ENCODE measurements at places on chromosomes 1 and 21.

- DNase-seq: no peak
Measured at GRCh38 chr1:195748969-195749368, 859.3 kb downstream of the KCNT2 start.

DNA sequence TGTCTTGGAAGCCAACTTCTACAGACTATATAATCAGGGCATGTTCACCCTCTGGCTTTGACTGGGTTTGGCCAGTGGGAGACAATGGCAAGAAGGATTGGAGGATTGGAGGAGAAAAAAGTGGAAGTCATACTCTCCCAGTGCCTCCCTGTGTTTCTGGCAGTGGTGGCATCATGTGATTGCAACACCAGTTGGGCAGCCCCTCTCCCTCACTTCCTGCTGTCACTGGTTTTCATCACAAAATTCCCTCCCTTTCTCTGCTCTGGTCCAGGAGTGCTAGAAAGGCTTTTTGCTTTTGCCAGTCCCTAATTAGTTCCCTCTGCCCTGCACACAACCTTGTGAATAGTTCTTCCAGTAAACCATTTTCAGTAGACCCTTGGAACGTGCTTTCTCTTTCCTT lies 3.7 kb upstream of the QSOX1 start:
- DNase-seq: no peak

- DNase-seq: no peak
Measured at GRCh38 chr1:8926707-8927694, 18.7 kb upstream of the CA6 start.

DNA sequence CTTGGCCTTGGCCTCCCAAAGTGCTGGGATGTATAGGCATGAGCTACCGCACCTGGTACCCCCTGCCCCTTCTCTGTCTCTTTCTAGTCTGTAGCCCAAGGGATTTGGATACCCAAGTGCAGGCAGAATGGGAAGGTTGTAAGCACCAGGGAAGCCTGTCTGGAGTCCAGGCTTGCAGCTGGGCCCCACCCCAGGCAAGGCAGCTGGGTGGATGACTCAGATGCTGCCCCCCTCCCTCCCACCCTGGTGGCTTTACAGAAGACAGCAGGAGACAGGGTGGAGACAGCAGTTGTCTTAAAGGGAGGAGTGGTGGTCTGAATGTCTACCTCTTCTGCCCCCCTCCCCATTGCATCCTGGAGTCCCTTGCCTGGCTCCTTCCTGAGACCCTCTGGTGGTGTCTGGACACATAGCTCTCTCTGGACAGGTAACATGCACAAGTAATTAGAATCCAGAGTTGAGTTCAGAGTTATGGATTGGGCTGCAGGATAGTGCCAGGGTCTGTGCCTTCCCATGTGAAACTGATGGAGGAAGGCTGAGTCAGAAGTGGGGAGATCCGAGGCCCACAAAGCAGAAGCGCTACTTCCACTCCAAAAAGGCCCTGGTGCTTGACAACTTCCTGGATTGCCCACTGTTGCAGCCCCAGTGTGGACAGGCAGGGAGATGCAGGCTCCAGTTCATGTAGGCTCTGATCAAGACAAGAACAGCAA lies 5.1 kb downstream of the LMNA start:
- no peak for DNase-seq

GRCh38 chr1:9009438-9010370 lies 16.5 kb downstream of the SLC2A7 start:
- DNase-seq: no peak

- DNase-seq: peak; percentile 62
Measured at GRCh38 chr21:45950740-45951515, 30.6 kb upstream of the COL6A1 start.

DNA sequence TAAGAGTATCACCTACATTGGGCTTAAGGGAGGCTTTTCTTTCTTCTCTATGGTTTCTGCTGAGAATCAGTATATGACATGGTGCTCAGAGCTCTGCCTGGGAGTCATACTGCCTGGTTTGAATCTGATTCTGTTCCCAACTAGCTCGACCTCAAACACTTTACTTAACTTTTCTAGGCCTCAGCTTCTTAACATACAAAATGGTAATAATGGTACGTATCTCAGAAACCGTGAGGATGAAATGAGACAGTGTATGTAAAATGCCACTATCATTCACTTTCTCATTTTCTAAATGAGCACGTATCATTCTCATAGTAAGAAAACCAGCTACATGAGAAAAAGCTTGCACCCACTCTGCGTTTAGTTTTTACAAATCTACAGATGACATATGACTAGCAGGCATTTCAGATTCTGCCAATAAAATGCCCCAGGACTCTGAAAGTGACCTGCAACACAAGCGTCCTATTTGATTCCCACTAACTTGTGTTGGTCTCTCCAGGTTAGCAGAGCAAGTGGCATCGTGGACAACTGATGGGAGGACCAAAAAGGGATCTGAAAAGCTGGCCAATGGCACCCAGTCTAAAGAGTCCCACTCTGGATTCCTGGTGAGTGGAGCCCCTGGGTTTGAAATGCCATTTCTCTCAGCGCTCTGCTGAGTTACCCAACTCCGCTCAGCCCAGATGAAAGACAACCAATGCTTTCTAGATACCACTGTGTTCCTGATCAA lies 6.1 kb downstream of the CTNNBIP1 start:
- DNase-seq: no peak

- DNase-seq: no peak
Measured at GRCh38 chr1:19009882-19010321, 53.4 kb upstream of the IFFO2 start.

GRCh38 chr1:226870026-226870400 lies 403 bp upstream of the PSEN2 start:
- DNase-seq: no peak

GRCh38 chr1:112808861-112809684 lies 93.9 kb upstream of the PPM1J start:
- DNase-seq: peak; percentile 38

- DNase-seq: no peak
Measured at GRCh38 chr1:231951374-231951773, 324.8 kb downstream of the DISC1 start.

DNA sequence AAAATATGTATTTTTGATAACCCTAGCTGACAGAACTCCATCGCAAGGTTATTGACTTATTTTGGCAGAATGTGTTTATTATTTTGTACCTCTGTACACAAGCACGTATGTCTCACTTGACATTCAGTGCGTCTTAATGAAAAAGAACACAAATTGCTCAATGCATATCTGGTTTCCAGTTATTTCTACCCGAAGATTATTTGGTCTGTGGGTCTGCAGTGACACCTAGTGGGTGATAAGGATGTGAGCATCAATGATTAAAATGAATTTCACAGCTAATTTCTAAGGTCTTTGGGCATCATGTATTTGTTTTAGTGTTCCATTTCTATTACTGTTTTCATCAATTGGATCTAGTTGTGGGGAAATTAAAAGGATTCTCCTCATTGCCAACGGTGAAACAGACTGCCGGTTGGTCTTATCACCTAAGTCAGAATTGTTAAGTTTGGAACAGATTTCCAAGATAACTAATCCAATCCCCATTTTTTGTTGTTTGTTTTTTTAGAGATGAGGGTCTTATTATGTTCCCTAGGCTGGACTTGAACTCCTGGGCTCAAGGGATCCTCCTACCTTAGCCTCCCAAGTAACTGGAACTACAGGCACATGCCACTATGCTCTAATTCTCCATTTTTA lies 13.9 kb downstream of the DDX20 start:
- peak; percentile 68 for DNase-seq

DNA sequence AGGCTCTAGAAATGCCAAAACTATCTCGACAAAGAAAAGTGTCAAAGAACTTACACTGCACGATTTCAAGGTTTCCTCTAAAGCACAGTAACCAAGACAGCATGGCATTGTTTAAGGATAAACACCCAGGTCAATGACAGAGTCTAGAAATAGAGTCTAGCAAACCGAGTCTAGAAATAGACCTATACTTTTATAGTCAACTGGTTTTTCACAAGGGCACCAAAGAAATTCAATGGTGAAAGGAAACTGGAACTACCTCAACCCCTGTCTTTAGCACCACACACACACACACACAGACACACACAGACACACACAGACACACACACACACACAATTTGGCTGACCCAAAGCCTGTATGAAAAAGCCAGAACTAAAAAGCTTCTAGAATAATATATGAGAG lies 67.1 kb upstream of the PGBD5 start:
- no peak for DNase-seq

DNA sequence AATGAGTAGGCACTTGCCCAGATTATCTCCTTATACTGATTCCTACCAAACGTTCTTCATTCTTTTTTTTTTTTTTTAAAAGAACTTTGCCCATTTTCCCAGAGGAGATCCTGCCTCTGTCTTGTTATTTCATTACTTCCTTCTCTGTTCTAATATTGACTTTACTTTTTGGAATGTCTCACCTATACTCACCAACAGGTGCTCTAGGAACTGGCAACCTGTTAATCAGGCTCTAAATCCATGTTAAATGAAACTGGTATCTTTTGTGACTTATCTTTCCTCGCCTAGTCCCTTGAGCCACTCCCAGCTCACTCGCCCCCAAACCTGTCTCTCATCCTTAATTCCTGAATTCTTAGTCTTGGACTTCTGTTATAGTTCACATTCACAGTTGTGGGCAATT lies 1.2 kb upstream of the CRCT1 start:
- no peak for DNase-seq

DNA sequence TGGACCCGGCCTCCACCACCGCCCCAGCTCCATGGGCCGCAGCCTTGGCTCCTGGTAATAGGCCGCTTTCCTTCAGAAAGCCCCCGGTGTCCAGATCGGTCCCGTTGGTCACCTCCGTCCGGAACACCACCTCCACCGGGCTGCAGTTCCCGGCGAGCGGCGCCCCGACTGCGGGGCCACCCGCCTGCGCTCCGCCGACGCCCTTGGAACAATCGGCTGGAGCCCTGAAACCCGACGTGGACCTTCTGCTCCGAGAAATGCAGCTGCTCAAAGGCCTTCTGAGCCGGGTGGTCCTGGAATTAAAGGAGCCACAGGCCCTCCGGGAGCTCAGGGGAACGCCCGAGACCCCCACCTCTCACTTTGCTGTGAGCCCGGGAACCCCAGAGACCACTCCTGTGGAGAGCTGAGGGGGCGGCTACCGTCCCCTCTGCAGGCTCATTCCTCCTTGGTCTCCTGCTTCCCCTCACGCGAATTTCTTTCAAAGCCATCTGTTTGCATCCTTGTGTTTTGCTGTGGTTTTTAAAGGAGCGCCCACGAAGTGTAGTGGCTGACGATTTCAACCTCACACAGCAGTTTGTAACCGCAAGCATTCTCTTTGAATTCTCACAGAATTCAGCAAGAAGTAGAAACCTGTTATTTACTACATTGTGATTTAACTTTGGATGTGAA lies 6.0 kb downstream of the FCRLB start:
- DNase-seq: no peak

GRCh38 chr1:90800012-90800717 lies 83.1 kb upstream of the BARHL2 start:
- DNase-seq: no peak
